ENCODE measurements at places on chromosomes 3 and 15.
A peak's percentile ranks its signal among the peaks of the same experiment; 100 is the strongest.

DNA sequence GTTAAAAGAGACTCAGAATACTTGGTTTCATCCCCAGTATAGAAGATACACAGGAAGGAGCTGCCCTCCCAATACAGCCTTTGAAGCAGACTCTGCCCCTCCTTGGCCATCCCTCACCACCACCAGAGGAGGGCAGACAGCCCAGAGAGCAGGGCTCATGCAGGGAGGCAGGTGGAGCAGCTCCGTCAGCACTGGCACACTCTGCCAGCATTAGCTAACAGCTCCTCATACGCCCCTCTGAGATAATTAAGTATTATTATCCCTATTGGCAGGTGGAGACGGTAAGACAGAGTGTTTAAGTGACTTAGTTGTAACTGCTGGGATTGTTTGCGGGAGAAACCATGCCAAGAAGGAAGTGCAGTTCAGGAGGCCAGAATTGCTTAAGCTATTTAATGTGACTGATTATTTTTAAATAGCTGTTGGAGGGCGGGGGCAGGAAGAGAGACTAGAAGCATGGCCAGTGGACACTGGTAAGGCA lies 434.0 kb downstream of the EPHB1 start:
- DNase-seq: no peak

DNA sequence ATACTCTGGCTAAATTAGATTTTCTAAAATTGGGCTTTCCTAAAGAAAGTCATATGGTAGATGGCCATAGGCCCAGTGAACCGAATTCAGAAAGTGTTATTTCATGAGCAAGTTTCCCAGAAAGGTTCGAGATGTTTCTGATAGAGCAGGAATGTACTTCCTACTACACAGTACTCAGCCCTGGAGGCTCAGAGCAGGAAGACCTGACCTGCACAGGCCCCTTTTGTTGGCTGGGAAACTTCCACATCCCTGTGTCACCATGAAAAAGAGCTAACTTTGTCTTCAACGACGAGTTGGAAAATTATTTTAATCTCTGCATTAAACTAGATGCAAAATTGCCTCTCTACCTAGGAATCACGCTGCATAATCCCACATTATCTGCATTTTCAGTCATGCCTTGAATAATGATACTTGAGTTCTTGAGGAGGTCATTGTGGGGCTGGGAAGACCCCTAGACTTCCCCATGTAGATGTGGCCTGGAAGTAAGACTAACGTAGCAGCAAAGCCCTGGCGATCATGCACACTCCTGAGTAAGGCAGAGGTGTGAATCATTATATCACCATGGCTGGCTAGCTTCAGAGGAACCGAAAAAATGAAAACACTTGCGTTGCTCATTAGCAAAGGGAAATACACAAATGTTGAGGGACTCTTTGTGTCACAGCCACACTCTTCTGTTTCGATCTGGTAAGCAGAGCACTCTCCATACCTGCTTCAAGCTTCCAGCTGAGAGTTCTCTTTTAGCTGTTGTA lies 47.1 kb downstream of the CMTM7 start:
- no peak for DNase-seq

- DNase-seq: no peak
Measured at GRCh38 chr3:108820586-108820985, 2.0 kb upstream of the TRAT1 start.

DNA sequence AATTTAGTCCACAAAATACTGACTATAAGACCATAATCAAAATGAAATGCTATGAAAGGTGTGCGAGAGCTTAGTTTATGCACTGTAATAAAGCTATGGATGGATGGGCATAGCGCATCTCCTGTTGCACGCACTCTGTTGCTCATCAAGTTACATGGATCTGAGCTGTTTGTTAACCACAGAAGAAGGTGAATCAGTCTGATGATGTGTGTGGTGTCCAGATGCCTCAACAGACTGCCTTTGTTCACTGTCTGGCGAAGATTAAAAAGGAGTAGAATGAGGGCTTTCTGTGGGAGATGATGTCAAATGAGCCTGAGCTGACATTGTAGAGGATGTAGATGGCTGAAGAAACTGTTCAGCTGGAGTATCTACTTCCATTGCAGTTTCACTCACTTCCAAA lies 36.1 kb downstream of the NSMCE3 start:
- no peak for DNase-seq

GRCh38 chr15:27059610-27060202 lies 88.7 kb downstream of the GABRG3 start:
- DNase-seq: peak; percentile 7

GRCh38 chr3:32780735-32781210 lies 37.0 kb upstream of the TRIM71 start:
- peak; percentile 37 for DNase-seq
